ENCODE measurements at places on chromosomes 3 and 15.

- no peak for DNase-seq
These were observed 18.2 kb downstream of the KLHL6 start for GRCh38 chr3:183537295-183537730.

- DNase-seq = no peak
These were observed 130.8 kb upstream of the CCNL1 start for GRCh38 chr3:157290766-157291165.

DNA sequence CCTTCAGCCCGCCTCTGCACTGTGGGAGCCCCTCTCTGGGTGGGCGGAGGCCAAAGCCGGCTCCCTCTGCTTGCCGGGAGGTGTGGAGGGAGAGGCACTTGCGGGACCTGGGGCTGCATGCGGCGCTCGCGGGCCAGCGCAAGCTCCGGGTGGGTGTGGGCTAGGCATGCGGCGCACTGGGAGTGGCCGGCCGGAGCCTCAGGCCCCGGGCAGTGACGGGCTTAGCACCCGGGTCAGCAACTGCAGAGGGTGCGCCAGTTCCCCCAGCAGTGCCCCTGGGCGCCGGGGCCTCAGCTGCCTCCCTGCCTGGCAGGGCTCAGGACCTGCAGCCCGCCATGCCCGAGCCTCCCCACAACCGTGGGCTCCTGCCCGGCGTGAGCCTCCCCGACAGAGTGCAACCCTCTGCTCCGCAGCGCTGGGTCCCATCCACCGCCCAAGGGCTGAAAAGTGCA, 98.9 kb upstream of the POU1F1 start:
- no peak for DNase-seq

DNA sequence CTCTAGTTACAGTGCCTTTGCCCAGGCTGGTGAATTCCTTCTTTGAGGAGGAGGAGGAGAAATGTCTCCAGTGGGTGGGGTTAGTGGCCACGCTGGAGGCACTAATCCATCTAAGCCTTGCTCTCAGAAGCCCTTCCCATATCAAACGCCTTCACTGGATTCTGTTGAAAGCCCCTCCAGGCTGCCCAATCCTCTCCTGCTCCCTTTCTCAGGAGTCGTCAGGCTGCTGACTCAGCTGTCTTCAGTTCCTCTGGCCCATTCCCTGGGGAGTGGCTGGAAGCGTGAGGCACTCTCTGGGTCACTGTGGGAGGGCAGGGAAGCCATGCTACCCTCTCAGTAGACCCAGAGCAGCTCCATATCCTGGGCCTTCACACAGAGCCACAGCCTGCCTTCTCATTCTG, 2.7 kb downstream of the AP2M1 start:
- DNase-seq = no peak

GRCh38 chr3:10976770-10977169, 15.8 kb upstream of the SLC6A1 start:
- DNase-seq = no peak

DNA sequence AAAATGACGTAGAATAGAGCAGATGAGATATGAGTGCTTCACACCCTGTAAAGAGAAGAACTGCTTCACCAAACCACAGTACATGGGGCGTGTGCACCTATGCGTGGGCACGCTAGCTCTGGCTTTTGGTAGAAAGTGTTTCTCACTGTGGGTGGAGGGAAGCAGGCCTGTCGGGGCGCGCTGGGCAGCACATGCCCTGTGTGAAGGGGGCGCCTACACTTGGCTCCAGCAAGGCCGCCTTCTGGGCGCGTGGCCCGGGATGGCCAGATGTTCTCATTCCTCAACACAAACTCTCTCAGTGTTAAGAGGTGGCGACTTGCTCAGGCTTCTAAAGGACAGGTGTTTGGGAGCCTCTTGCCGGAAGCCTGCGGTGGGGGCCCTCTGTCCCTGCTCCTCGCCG, 90.0 kb downstream of the FBLN2 start:
- DNase-seq = no peak
